LNCaP clone FGC (cell line): ENCODE measurements at places on chromosomes 13 and 19.
A peak's percentile ranks its signal among the peaks of the same experiment; 100 is the strongest.

DNA sequence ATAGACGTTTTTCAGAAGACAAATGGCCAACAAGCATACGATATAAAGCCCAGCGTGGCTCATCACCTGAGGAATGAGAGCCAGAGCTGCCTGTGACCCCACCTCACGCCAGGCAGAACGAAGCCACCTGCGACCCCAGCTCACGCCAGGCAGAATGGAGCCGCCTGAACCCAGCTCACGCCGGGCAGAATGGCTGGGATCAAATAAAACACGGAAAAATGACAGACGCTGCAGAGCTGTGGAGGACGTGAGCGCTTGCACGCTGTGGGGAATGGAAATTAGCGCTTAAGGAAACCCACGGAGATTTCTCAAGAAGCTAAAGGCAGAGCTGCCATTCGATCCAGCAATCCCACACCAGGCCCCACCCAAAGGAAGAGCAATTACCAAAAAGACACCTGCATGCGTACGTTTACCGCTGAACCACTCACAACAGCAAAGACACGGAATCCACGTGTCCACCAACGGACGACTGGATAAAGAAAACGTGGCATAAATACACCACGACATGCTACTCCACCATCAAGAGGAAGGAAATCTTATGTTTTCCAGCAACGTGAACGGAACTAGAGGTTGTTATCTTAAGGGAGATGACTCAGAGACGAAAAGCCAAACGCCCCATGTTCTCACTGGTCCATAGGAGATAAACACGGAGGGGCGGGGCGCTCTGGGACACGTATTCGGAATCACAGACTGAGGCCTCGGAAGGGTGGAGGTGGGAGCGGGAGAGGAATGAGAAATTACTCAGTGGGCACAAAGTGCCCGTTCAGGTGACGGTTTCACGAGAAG, 30.7 kb upstream of the C13orf46 start:
- DNase-seq, result no peak

DNA sequence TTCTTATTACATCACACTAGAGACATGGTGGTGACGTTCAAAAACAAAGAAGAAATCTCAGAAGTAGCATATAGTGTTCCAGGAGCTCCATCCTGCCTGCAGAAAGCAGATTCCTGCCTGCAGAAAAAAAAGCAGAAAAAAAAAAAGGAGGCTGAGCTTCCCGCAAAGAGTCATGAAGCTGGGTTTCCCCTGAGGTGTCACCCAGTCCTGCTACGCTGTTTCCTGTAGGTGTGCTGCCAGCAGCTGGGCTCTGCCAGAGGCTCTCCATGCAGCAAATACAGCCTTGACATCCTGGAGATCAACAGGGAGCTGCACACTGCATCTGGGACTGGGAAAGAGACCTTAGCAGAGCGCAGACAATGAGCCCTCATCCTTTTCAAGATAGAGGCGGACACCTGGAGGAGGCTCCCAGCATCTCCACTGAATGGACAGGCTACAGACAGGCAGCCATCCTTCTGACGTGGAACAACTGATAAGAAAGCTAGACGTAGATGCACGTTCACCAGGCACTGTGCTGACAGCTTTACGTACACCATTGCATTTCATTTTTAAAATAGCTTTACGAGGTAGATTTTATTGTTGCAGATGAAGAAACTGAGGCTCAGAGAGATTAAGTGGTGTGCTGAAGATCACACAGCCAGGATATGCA, 350.9 kb downstream of the FOXO1 start:
- no peak for DNase-seq

GRCh38 chr13:41678249-41678648, 220.9 kb downstream of the RGCC start:
- no peak for DNase-seq

- peak; percentile 15 for DNase-seq
Measured at GRCh38 chr19:32599736-32600157, 18.8 kb downstream of the PDCD5 start.

GRCh38 chr13:62767473-62767872, 1351.8 kb upstream of the PCDH20 start:
- no peak for DNase-seq
